ENCODE measurements at places on chromosomes 12 and 14.

DNA sequence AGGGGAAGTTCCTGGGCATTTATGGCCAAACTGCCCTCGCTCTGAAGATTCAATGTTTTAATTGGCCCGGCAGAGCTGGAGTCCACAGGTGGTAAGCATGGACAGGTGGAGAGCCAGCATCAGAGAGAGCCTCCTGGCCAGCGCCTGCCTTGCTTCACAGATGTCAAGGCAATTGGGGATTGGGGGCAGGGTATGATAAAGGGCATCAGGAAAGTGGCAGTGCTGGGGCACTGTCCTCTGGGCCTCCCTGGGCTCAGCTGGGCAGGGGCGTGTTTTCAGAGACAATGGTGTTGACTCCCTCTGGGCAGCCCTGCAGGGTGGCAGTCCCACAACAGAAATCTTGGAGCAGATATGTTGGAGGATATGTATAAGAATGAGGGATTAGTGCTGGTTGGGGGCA lies 237.3 kb downstream of the CACNA1C start:
- no peak for DNase-seq

DNA sequence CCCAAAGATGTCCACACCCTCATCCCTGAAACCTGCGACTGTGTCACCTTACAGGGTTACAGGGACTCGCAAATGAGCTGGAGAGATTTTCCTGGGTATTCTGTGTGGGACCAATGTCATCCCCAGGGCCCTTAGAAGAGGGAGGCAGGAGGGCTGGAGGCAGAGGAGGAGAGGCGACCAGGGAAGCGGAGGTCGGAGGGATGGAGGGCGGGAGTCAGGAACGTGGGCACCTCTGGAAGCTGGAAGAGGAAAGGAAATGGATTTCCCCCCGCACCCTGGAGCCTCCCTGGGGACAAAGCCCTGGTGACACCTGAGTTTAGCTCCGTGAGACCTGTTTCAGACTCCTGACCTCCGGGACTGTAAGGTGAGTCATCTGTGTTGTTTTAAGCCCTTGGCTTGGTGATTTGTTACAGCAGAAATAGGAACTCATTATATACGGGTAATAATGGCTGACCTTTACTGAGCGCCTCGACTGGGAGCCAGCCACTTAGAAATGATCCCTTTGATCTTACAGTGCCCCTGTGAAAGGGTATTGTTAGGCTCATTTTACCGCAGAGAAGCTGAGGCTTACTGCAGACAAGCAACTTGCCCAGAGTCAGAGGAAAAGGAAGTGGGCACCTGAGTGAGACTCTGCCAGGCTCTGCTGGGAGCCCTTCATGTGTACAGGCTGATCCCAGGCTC lies 29.3 kb upstream of the FZD10 start:
- no peak for DNase-seq

DNA sequence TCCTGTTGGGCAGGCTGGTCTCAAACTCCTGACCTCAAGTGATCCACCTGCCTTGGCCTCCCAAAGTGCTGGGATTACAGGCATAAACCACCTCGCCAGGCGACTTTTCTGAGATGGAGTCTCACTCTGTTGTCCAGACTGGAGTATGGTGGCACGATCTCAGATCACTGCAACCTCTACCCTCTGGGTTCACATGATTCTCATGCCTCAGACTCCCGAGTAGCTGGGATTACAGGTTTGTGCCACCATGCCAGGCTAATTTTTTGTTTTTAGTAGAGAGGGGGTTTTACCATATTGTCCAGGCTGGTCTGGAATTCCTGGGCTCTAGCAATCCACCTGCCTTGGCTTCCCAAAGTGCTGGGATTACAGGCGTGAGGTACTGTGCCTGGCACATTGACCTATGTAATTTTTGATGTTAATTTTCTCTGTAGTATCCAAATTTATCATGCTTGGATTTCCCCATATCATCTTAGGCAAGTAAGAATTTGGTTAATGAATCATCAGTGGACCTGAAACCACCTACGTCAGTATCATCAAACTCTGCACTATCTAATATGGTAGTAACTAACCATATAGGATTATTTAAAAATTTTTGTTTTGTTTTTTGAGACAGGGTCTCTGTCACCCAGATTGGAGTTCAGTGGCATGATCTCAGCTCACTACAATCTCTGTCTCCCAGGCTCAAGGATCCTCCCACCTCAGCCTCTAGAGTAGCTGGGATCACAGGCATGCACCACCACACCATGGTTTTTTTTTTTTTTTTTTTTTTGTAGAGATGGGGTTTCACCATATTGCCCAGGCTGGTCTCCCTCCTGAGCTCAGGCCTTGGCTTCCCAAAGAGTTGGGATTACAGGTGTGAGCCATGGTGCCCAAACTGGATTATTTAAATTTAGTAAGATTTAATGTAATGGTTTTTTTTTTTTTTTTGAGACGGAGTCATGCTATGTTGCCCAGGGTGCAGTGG lies 11.9 kb upstream of the ATP5F1B start:
- no peak for DNase-seq

DNA sequence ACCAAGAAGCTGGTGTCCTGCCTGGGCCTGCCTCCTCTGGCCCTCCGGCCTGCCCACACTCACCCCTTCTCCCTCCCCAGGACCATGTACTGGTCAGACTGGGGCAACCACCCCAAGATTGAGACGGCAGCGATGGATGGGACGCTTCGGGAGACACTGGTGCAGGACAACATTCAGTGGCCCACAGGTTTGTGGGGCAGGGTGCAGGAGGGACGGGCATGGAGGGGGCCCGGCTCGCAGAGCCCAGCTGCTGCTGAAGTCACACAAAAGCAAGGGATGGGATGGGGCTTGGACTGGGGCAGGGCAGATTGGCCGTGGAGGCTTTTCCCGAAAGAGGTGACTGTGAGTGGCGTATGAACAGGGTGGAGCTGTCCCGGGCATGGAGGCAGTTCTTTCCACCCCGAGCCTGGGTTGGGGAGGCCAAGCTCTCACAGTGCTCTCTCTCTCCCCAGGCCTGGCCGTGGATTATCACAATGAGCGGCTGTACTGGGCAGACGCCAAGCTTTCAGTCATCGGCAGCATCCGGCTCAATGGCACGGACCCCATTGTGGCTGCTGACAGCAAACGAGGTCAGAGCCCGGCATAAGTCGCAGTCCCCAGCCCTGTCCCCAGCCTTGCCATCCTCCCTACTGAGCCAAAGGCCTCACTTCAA lies 7.8 kb upstream of the NXPH4 start:
- DNase-seq = no peak

- no peak for DNase-seq
Observed at GRCh38 chr14:65780566-65780965, 368.0 kb downstream of the FUT8 start.

DNA sequence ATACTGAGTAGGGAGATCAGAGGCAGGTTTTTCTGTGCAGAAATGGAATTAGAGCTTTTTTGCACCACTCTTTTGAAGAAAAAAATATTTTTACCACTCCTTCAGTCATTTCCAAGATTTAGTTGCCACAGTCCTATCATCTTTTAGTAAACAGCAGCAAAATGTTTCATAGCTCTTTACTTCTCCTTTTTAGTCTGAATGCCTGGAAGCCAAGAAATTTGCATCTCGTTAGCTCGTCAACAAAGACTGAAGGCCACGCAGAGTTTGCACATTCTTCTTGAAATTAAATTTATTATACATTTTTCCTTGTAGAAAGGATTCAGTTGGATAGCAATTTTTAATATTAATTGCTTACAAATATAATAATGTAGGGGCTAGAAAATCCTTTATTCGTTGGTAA lies 544.5 kb upstream of the ATP2B1 start:
- no peak for DNase-seq

Data from stimulated activated CD8-positive, alpha-beta memory T cell treated with anti-CD3 and anti-CD28 coated beads, Interleukin-15, amount 100 ng/mL, for 48 hours (primary cell).